ENCODE measurements at places on chromosomes 4 and X. TPM values are rescaled to one million over a fixed set of nuclear protein-coding genes. Genes with fewer than 3 reads are reported as not detected.

- peak; percentile 81 for DNase-seq
- peaks cover 8% of the 10 kb centered on the region for H3K36me3 ChIP-seq
Observed at GRCh38 chrX:153494541-153495361, at the start of gene BGN. TSS of gene BGN (plus strand) at chrX:153494980. CDS start at chrX:153504632, 9,652 bp downstream.

DNA sequence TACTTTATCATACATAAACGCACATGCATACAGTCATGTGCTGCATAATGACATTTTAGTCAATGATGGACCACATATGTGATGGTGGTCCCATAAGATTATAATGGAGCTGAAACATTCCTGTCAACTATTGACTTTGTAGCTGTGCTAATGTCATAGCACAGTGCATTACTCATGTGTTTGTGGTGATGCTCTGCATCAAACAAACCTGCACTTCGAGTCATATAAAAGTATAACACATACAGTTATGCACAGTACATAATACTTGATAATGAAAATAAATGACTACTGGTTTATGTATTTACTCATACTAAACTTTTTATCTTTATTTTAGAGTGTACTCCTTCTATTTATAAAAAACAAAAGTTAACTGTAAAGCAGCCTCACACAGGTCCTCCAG is 60.5 kb upstream of the MCUB start:
- no peak overlapping the region for H3K27ac ChIP-seq
- DNase-seq = no peak
- H3K27me3 ChIP-seq = no peaks in the 10 kb centered on the region
- no peak overlapping the region for H3K4me3 ChIP-seq
- H3K4me1 ChIP-seq = no peaks in the 10 kb centered on the region

- peaks cover 2% of the 10 kb centered on the region for H3K36me3 ChIP-seq
- peaks cover 33% of the 10 kb centered on the region for H3K4me1 ChIP-seq
- H3K27me3 ChIP-seq = no peaks in the 10 kb centered on the region
- H3K27ac ChIP-seq = no peak overlapping the region
Observed at GRCh38 chr4:76200771-76201231, 12.8 kb downstream of the SCARB2 start.

DNA sequence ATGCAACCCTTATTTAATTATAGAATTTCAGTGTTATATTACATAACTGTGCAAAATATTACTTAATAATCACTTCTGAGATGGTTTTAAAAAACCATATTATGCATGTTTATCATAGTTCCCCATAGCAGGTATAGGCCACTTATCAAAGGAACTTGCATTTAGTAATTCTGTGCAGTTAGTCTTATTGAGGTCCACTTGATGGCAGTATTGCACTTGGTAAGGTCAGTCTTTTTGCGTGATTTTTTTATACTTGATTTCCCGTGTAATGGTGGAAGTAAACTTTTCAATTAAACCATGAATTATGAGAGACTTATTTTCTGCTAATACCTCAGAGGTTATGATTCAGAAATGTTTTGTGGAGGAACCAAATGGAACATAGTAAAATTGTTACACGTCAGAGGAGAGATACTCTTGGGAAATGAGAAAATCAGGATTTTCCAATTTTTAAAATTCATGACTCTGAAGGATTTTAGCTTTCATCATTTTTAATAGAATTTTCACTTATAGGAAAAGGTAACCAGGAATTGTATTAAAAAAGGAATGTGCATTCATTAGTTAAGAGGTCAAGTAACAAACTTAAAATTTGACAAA is 230.0 kb downstream of the CCSER1 start:
- no peaks in the 10 kb centered on the region for H3K36me3 ChIP-seq
- H3K27me3 ChIP-seq = no peaks in the 10 kb centered on the region
- no peak overlapping the region for H3K4me3 ChIP-seq
- H3K27ac ChIP-seq = no peak overlapping the region
- H3K4me1 ChIP-seq = no peaks in the 10 kb centered on the region

BMX gene
- total RNA-seq = 86.0 TPM

GRCh38 chrX:57121162-57121755 is at the start of gene SPIN2B:
TSS of gene SPIN2B (minus strand) at chrX:57121548.
- H3K36me3 ChIP-seq = no peaks in the 10 kb centered on the region
- DNase-seq = peak; percentile 85
- no peaks in the 10 kb centered on the region for H3K27me3 ChIP-seq
- H3K4me1 ChIP-seq = no peaks in the 10 kb centered on the region

GRCh38 chrX:155216940-155217440 is 730 bp downstream of the VBP1 start:
- peak overlapping the region; percentile 85 for H3K27ac ChIP-seq
- H3K4me1 ChIP-seq = peaks cover 14% of the 10 kb centered on the region
- peak overlapping the region; percentile 79 for H3K4me3 ChIP-seq
- H3K27me3 ChIP-seq = no peaks in the 10 kb centered on the region
- no peaks in the 10 kb centered on the region for H3K36me3 ChIP-seq

GRCh38 chr4:128060699-128061565 is at the start of gene LARP1B:
TSS of gene LARP1B (plus strand) at chr4:128061312. CDS start at chr4:128074952, 13,640 bp downstream.
- DNase-seq = peak; percentile 97
- peak within 1 kb of the TSS; percentile 87 for H3K27ac ChIP-seq
- H3K4me3 ChIP-seq = peak within 1 kb of the TSS; percentile 74
- peaks cover 10% of the 10 kb centered on the region for H3K4me1 ChIP-seq
- H3K27me3 ChIP-seq = no peaks in the 10 kb centered on the region
- no peaks in the 10 kb centered on the region for H3K36me3 ChIP-seq

GRCh38 chr4:106471151-106471550 is 102.6 kb upstream of the GIMD1 start:
- no peak for DNase-seq
- no peak overlapping the region for H3K4me3 ChIP-seq
- H3K27ac ChIP-seq = no peak overlapping the region

GPR173 gene
- total RNA-seq = 11.3 TPM

DNA sequence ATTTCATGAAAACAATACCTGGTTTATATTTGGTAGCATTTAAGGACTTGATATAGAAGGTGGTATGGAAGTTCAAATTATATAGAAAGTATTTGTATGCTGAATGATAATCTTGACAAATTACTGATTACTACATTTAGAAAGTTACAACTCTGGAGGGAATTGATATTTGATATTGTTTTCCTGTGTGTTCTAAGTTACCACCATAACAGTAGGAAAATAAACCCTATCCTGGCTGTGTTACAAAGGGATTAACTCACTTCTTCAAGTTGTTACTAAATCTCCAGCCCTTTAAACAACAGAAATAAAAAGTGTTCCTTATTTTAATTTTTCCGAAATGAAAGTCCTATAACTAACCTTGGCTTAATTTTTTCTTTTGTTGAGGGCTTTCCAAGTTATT is 36.6 kb downstream of the FHL1 start:
- no peak overlapping the region for H3K27ac ChIP-seq
- H3K27me3 ChIP-seq = no peaks in the 10 kb centered on the region
- no peak overlapping the region for H3K4me3 ChIP-seq
- H3K4me1 ChIP-seq = peaks cover 17% of the 10 kb centered on the region

DNA sequence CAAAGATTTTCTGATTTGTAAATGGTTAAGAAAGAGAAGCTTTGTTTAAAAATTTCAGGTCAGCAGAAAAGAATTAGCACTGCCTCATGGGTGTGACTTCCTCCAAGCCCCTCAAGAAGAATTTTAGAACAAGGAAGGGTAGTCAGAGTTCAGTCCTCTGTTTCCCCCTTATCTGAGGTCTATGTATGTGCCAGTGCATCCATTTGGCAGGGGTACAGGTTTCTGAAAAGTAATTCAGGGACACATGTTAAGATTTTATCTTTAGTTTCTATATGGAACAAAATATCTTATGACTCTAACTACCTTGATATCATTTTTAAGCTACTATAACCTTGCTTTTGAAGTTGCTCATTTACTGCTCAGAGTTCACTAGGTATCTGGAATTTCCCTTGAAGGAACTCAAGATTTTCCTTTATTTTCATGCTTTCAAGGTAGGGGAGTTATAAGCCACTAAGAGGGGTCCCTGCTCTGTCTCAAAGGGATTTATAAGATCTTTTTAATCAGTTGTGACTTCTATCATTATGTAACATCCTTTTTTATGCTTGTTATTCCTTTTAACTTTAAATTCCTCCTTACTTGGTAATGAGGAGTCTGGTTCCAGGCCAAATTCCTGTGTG is 24.4 kb upstream of the PLK4 start:
- H3K4me1 ChIP-seq = no peaks in the 10 kb centered on the region
- no peak for DNase-seq
- H3K4me3 ChIP-seq = no peak overlapping the region
- no peak overlapping the region for H3K27ac ChIP-seq
- H3K36me3 ChIP-seq = no peaks in the 10 kb centered on the region
- H3K27me3 ChIP-seq = no peaks in the 10 kb centered on the region

DNA sequence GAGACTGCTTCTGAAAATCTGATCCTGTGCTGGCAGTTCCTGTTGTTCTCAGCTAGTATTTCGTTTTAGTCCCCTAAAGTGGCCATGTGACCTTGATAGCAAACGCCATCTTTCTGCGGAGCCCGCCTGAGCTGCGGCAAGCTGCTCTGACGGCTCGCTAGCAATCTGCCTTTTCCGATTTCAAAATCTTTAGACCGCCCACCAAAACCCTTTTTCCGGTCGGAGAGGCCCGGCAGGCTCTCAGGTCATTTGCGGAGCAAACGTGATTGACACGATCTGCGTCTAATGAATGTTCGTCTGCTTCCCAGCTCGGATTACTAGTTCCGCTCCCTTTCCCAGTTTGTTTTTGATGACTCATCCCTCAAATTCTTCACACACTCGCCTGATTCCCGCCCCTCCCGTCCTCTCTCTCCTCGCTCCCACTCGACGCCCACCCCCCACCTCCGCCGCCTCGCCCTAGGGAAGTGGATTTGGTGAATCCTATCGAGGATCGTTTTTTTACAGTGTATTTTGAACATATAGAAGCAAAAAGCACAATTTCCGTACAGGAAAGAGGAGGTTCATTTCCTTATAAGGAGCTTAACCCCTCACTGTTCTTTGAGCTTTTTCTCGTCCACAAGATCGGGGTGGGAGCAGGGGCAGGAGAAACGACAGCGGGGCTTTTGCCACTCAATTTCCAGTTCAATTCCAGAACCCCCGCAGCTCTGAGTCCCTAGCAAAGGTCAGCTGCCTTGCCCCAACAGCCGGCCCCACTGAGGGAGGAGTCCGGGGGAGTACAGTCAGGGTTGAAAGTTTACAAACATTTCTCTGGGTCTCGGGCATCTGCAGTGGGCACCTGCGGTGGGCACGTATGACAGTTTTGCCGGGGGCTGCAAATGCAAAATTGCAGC is 37.5 kb downstream of the NLGN3 start:
- H3K27ac ChIP-seq = peak overlapping the region; percentile 63
- H3K36me3 ChIP-seq = no peaks in the 10 kb centered on the region
- peaks cover 7% of the 10 kb centered on the region for H3K4me1 ChIP-seq
- no peaks in the 10 kb centered on the region for H3K27me3 ChIP-seq
- peak; percentile 95 for DNase-seq
- H3K4me3 ChIP-seq = peak overlapping the region; percentile 33

CXCL3 gene
- 1.3 TPM for total RNA-seq

DNA sequence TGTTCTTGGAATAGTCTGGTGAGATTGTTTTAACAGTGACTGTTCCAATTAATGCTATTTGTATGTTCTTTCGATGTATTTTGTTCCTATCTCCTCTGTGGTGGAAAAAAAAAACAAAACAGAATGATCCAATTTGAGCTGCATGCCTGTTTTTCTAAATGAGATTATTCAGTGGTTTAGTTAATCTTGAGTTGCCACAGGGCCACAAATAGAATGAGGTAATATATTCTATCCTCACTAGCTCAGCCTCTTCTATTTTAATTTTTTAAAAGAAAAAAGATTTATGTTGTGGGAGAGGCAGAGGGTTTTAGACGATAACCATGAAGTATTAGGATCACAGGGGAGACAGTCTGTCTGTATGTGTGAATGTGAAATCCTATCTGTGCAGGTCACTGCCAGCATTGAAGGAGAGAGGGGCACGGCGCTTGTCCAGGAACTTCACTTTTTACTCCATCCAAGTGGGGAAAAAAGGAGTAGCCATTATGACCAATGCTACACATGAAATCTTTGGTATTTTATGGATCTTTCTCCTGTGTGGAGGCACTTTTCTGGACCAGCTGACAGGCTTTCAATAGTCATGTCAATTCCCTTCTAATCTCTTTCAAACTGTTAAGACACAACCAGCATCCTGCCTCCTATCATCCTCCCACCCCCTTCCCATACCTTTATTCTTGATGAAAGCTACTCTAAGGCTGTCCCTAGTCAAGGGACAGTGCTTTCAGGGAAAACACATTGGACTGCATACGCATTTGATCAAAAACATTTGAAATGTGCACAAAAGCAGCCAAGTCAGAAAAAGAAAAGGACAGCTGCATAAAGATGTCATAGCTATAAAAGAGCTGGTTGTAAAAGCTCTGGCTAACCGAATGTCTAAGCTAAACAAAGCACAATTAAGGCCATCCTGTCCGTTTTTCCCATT is 1063.8 kb upstream of the INTU start:
- no peak overlapping the region for H3K4me3 ChIP-seq
- H3K36me3 ChIP-seq = no peaks in the 10 kb centered on the region
- H3K27ac ChIP-seq = no peak overlapping the region
- no peaks in the 10 kb centered on the region for H3K27me3 ChIP-seq
- H3K4me1 ChIP-seq = no peaks in the 10 kb centered on the region

- no peaks in the 10 kb centered on the region for H3K36me3 ChIP-seq
- no peak for DNase-seq
- no peaks in the 10 kb centered on the region for H3K27me3 ChIP-seq
- H3K4me3 ChIP-seq = no peak overlapping the region
- no peak overlapping the region for H3K27ac ChIP-seq
Observed at GRCh38 chr4:71262161-71262560, 76.7 kb upstream of the SLC4A4 start.

DNA sequence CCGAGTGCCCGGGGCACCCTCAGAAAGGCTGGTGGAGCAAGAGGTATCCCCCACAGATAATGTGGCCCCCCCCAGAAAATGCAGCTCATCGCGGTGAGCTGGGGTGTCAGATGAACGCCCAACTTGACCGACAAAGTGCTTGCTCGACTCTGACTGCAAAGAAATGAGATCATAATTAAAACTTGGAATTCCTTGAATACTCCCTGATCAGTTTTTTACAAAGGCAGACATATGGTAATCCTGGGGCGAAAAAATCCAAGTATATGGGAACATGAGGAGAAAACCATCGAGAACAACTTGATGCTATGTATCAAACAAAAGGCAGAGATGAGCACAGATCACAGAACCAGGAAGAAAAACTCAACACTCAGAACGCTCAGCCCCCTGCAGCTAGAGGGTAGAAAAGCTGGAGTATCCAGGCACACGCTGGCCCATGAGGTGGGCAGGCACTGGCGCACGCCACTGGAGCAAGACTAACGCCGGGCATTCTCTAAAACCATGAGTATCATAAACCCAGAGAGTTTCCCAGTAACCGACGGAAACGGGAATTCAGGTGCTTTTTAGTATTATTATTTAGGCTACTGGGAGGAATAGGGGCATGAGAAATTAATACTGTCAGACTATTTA is 127.3 kb downstream of the AFAP1 start:
- H3K27ac ChIP-seq = no peak overlapping the region
- DNase-seq = no peak
- H3K36me3 ChIP-seq = peaks cover 30% of the 10 kb centered on the region
- no peaks in the 10 kb centered on the region for H3K27me3 ChIP-seq
- H3K4me1 ChIP-seq = peaks cover 21% of the 10 kb centered on the region
- no peak overlapping the region for H3K4me3 ChIP-seq

- H3K4me3 ChIP-seq = no peak overlapping the region
- H3K27me3 ChIP-seq = peaks cover 2% of the 10 kb centered on the region
- no peak for DNase-seq
- no peak overlapping the region for H3K27ac ChIP-seq
- no peaks in the 10 kb centered on the region for H3K36me3 ChIP-seq
Observed at GRCh38 chr4:142556570-142557238, 289.4 kb downstream of the INPP4B start.

- H3K4me3 ChIP-seq = no peak overlapping the region
- no peaks in the 10 kb centered on the region for H3K4me1 ChIP-seq
- DNase-seq = no peak
- H3K27ac ChIP-seq = no peak overlapping the region
- no peaks in the 10 kb centered on the region for H3K36me3 ChIP-seq
Observed at GRCh38 chr4:78149751-78150542, 92.8 kb downstream of the FRAS1 start.

Data from endothelial cell of umbilical vein (primary cell).